ENCODE measurements at places on chromosomes 11 and 22.

- DNase-seq: no peak
Measured at GRCh38 chr11:8354622-8355415, 91.1 kb upstream of the LMO1 start.

GRCh38 chr22:25514436-25515180 is 49.9 kb upstream of the GRK3 start:
- no peak for DNase-seq

DNA sequence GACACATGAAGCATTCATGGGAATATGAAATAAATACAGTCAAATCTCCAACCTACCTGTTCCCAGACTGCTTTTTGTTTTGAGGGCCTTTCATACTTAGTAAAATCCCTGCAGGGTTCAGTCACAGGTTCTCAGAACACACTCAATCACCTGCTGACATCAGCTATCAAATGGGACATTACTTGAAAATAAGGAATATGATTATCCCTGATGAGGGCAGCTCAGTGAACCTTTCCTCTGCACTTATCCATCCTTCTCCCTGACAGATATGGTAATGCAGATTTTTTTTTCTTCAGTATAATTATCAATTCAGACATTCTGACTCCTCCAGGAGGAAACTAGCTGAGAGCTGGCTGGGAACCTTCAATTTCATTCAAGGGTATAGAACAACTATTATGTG is 1127.4 kb upstream of the CCDC90B start:
- no peak for DNase-seq

- no peak for DNase-seq
Measured at GRCh38 chr22:45722006-45722405, 50.4 kb downstream of the ATXN10 start.

GRCh38 chr22:37525073-37525745 is 6.0 kb upstream of the CARD10 start:
- peak; percentile 24 for DNase-seq

GRCh38 chr11:131662993-131663392 is 292.6 kb downstream of the NTM start:
- DNase-seq: no peak

- no peak for DNase-seq
Measured at GRCh38 chr11:106917973-106918372, 100.3 kb downstream of the GUCY1A2 start.

GRCh38 chr22:37624017-37624365 is 15.4 kb downstream of the GGA1 start:
- DNase-seq: no peak

DNA sequence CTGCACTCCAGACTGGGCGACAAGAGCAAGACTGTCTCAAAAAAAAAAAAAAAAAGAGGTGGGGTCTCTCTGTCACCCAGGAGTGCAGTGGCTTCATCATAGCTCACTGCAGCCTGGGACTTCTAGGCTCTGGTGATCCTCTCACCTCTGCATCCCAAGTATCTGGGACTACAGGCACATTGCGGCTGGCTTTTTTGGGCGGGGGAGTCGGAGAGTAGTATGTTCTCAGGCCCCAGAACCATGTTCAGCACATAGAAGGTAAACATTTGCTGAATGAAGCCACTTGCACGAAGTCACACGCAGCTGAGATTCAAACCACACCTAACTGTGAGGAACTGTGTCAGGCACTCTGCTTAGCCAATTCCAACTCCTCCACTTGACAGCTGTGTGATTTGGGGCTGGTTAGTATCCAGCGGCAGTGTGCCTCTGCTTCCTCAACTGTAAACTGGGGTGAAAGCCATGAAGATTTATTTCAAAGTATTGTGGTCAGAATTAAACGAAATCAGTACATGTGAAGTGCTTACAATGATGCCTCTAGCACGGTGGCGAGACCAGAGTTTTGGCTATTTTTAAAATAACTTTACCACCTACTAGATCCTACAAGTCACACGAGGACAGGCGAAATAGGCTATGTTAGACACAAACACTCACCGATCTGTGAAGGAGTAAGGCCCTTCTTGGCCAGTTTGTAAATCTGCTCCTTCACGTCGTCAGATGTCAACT is 789 bp downstream of the RPS13 start:
- DNase-seq: no peak

DNA sequence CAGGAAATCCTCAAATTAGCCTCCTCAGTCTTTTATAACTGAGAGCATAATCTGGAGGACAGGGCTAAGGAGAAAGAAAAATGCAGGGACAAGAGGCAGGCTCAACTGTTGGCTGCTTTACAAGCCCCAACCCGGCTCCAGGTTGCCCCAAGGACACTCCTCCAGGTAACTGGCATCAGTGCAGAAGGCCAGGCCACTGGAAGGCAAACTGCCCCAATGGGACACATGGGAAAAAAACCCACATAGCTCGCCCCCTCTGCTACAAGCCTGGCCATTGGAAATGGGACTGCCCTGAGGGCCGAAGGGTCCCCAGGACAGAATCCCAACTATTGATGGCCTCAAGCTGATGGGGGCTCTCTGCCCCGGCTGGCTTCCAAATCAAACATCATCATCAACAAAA is 17.9 kb upstream of the FBLN1 start:
- no peak for DNase-seq

DNA sequence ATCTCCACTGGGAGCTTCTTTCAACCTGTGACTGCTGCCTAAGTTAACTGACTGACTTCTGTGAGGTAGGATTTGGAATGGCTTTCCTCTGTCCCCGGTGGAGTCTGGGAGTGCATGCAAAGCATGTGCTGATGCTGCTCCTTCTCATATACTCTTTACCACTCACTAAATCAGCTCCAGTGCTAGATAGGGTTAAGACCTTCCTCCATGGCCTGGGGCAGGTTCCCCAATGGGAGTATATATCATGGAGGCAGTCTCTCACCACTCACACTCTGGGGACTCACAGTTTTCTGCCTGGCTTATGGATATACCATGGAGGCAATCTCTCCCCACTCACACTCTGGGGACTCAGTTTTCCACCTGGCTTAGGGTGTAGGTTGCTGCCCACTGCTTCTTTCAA is 10.1 kb upstream of the FANCF start:
- no peak for DNase-seq

DNA sequence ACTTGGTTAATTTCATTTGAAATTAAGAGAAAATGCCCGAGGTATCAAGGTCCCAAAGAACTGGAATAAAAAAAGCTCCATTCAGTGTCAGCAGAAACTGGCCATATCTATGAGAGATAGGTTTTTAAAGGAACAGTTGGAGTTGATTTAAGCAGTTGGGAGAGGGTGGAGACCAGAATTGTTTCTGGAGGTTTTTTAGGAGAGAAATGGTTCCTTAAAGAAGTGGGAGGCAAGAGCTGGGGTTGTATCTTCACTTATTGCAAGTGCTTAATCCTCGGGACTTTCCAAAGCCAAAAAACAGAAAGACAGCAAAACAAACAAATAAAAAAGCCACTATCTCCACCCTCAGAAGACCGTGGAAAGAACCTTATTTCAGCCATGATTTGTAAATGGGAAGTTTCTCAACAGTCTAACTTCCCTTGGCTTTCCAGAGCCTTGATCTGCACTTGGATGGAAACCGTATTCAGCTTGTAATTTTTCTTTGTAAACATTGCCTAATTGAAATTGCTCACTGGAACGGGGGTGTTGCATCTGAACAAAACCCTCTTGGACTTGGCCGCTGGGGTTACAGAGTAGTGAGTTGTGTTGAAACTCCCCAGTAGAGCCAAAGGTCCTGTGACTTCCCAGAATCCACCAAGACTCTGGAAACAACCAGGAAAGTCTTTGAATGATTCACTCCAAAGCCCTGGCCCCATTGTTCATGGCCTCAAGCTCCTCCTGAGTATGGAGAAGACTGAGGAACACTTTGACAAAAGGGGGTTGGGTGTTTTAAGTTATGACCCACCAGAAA is 115.6 kb downstream of the SLC1A2 start:
- DNase-seq: no peak

- DNase-seq: no peak
Measured at GRCh38 chr11:83152264-83152663, 4.7 kb upstream of the PCF11 start.

DNA sequence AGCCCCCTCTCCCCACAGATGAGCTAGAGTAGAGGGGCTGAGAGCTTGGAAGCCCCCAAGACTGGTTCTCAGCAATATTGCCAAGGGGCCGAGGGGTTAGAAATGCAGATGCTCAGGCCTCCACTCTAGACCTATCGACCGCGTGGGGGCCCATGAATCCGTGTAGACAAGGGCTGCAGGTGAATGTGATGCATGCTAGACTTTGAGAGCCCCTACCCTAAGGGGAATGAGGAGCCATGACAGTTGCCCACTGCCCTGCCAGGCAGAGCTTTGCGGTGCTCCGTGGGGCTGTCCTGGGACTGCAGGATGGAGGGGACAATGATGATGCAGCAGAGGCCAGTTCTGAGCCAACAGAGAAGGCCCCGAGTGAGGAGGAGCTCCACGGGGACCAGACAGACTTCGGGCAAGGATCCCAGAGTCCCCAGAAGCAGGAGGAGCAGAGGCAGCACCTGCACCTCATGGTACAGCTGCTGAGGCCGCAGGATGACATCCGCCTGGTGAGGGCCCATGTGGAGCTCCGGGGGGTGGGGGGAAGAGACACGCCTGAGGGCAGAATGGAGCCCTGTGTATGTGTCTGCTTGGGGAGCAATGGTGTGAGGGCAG is 1.3 kb downstream of the SSH3 start:
- DNase-seq: no peak

DNA sequence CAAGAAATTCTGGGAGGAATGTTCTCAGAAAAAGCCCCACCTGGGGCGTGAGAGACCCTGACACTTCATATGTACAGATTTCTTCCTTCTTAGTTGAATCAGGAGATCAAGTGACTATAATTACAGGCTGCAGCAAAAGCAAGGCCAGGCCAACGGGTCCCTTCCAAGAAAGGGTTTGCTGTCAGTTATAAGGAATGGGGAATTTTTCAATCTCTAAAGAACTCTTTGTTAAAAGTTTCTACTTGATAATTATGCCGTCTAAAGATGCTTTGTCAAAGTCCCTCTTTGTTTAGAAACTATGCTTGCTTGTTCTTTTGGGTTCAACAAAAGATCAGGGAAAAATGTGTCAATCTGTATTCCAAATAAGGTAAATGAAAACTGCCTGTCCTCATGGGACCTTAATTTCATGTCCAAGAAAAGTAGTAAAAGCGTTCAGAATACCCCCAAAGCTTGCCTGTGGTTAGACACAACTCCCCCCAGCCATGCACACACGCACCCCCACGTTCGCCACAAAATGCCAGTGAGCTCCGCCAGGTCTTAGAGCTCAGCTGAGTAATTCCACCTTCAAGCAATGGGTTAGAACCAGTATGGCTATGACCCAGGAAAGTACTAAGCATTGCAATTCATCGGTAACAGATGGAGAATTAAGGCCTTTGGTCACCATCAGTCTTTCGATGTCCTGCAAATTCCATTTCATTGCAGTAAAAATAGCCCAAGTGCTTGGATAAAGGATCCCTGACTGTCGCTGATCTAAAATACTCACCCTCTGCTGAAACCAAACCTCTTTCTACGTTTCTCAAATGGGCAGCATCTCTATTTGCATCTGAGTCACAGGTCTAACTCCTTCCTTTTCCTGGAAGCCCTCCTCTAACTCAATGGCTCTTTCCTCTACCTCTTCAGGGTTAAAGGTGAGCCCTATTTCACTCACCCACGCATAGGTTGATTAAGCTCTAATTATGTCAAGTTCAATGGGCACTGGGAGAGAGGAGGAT is 419.2 kb upstream of the SYN3 start:
- no peak for DNase-seq

- DNase-seq: no peak
Measured at GRCh38 chr11:129721685-129722084, 94.0 kb upstream of the TMEM45B start.

Data from activated T-helper 9 cell treated with anti-CD3 and anti-CD28 coated beads, Interleukin-2, amount 50 U/mL, for 16 hours (primary cell).